ENCODE measurements at places on chromosomes 16 and 17.

GRCh38 chr17:50647187-50647586 lies 12.5 kb downstream of the ABCC3 start:
- no peaks in the 10 kb centered on the region for H3K27me3 ChIP-seq
- DNase-seq, result no peak
- no peak overlapping the region for H3K4me3 ChIP-seq

GRCh38 chr16:57960826-57961472 lies 10.0 kb downstream of the CNGB1 start:
- no peak for DNase-seq
- no peak overlapping the region for H3K27ac ChIP-seq
- H3K4me1 ChIP-seq, result no peaks in the 10 kb centered on the region
- H3K4me3 ChIP-seq, result no peak overlapping the region
- no peaks in the 10 kb centered on the region for H3K36me3 ChIP-seq

DNA sequence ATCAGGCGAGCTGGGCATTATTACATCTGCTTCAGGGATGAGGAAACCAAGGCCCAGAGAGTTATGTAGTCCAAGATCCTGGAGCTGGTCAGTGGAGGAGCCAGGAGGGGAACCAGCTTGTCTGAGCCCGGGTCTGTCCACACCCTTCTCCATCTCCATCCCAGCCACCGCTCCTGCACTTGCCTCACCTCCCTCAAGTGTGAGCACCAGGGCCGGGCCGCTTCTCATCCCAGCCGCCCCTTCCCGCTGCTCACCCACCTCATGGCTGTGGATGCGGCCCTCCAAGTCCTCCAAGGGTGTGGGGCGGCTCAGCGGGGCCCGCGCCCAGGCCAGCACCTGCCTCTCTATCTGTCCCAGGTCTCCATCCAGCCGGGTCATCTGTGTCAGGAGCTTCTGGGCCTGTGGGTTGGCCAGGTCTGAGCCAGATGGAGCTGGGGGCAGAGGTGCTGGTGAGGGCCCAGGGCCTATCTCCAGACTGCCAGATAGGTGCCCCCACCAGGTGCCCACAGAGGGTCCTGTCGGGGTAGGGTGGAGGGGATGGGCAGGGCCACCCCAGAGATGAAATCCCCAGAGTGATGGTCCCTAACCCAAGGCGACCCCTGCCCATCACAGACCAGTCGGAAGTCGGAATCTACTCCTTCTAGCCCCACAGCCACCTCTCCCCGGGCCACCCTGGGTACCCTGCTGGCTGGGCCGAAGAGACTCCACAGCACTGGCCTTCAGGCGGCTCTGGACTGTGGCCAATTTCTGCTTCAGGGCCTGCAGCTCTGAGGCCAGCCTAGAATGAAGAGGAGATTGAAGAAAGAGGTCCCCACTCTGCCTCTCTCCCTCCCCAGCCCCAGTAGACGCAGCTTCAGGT lies 9.4 kb downstream of the EVPL start:
- H3K4me3 ChIP-seq, result no peak overlapping the region
- H3K27ac ChIP-seq, result no peak overlapping the region
- no peak for DNase-seq
- H3K27me3 ChIP-seq, result peaks cover 66% of the 10 kb centered on the region

DNA sequence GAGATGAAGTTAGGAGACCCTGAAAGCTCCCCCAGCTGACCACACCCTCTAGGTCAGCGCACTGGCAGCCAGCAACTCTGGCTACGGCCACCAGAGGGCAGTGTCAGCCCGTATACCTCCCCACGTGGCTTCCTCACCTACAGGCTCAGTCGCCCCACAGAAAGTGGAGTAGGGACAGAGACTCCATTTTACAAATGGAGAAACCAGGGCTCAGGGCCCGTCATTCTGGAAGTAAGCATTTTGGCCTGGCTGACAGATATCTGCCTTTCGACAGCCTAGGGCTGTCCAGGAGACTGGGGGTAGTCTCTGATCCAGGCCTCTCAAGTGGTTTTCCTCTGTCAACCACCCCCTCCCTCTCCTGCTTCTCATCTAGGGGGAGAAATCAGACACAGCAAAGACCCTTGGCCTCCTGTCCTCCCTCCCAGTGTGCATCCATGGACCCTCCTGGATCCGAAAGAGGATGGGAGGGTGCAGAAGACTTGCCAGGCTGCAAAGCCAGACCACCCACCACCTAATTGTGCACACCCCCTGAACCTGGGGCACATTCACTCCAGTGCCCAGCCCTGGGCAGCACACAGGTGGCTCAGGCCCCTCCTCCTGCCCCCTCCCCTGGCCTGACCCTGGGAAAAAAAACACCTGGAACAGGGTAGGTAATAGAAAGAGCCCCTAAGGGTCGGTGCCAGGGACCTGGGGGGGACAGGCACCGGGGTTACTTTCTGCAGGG lies 3.8 kb upstream of the HAP1 start:
- no peaks in the 10 kb centered on the region for H3K36me3 ChIP-seq
- no peak overlapping the region for H3K4me3 ChIP-seq
- peak; percentile 74 for DNase-seq
- peaks cover 53% of the 10 kb centered on the region for H3K27me3 ChIP-seq
- peaks cover 35% of the 10 kb centered on the region for H3K4me1 ChIP-seq
- no peak overlapping the region for H3K27ac ChIP-seq

GRCh38 chr17:2076087-2076984 lies 21.4 kb downstream of the HIC1 start:
- peak; percentile 61 for DNase-seq
- H3K27me3 ChIP-seq, result no peaks in the 10 kb centered on the region
- peaks cover 22% of the 10 kb centered on the region for H3K4me1 ChIP-seq
- no peak overlapping the region for H3K27ac ChIP-seq
- H3K4me3 ChIP-seq, result no peak overlapping the region

- no peak overlapping the region for H3K4me3 ChIP-seq
- H3K27me3 ChIP-seq, result no peaks in the 10 kb centered on the region
- peaks cover 22% of the 10 kb centered on the region for H3K4me1 ChIP-seq
- H3K27ac ChIP-seq, result no peak overlapping the region
Observed at GRCh38 chr17:81459224-81459623, 53.4 kb downstream of the ACTG1 start.

DNA sequence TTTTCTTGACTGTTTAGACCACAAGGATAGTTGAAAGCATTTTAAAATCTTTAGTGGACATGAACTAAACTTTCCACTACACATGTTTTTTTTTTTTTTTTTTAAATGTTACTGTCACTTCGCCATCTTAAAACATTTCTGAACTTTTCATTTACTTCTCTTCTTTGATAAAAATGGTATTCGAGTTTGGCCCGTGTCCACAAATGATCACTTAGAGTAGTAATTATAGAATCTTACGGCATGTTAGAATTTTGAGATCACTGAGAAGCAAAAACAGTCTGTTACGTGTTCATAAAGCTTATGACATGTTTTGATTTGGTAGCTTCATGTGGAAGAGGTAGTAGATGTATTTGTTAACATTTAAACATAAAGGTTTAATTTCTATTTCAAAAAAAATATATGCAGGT lies 1.1 kb downstream of the NSRP1 start:
- no peak overlapping the region for H3K27ac ChIP-seq
- H3K27me3 ChIP-seq, result no peaks in the 10 kb centered on the region
- peaks cover 8% of the 10 kb centered on the region for H3K36me3 ChIP-seq
- peak overlapping the region; percentile 87 for H3K4me3 ChIP-seq
- peaks cover 3% of the 10 kb centered on the region for H3K4me1 ChIP-seq
- DNase-seq, result no peak

- H3K27ac ChIP-seq, result no peak overlapping the region
- no peak for DNase-seq
- peaks cover 8% of the 10 kb centered on the region for H3K27me3 ChIP-seq
- H3K36me3 ChIP-seq, result no peaks in the 10 kb centered on the region
- peaks cover 40% of the 10 kb centered on the region for H3K4me1 ChIP-seq
Observed at GRCh38 chr17:77256710-77257109, 115.9 kb downstream of the SEC14L1 start.

GRCh38 chr16:80403894-80404293 lies 136.9 kb upstream of the DYNLRB2 start:
- no peak overlapping the region for H3K4me3 ChIP-seq

GRCh38 chr17:40063901-40064531 lies 1.3 kb downstream of the THRA start:
- DNase-seq, result no peak
- H3K36me3 ChIP-seq, result no peaks in the 10 kb centered on the region
- no peak overlapping the region for H3K27ac ChIP-seq
- peak overlapping the region; percentile 98 for H3K4me3 ChIP-seq
- H3K4me1 ChIP-seq, result peaks cover 39% of the 10 kb centered on the region

DNA sequence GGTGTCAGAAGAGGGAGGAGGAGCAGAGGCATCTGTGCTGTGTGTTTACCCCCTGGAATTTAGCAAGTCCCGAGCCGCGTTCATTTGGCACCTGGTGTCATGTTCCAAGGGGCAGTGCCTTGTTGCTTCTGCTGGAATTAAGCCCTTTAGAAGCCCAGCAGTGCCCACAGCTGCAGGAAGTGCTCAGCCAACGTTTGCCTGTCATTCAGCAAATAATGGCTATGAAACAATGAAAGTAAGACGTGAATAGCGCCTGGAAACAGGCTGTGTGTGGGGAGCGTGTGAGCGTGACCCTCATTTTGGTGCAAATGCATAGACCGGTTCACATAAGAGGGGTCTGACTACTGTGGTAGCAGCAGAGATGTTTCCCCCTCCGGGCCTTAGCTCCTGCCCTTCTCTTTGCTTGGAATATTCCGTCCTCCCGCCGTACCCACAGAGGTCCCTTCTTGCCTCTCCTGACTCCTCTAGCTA lies 5.8 kb upstream of the ATP2C2 start:
- no peaks in the 10 kb centered on the region for H3K36me3 ChIP-seq
- no peak overlapping the region for H3K27ac ChIP-seq
- peaks cover 9% of the 10 kb centered on the region for H3K4me1 ChIP-seq
- H3K4me3 ChIP-seq, result no peak overlapping the region
- H3K27me3 ChIP-seq, result peaks cover 47% of the 10 kb centered on the region
- DNase-seq, result no peak

- H3K27me3 ChIP-seq, result no peaks in the 10 kb centered on the region
- no peak overlapping the region for H3K4me3 ChIP-seq
- H3K4me1 ChIP-seq, result no peaks in the 10 kb centered on the region
- DNase-seq, result no peak
- no peak overlapping the region for H3K27ac ChIP-seq
- no peaks in the 10 kb centered on the region for H3K36me3 ChIP-seq
Observed at GRCh38 chr17:61015966-61016365, 338.3 kb downstream of the BCAS3 start.

GRCh38 chr17:45755050-45755449 lies 29.1 kb upstream of the CRHR1 start:
- H3K4me1 ChIP-seq, result no peaks in the 10 kb centered on the region
- H3K27ac ChIP-seq, result no peak overlapping the region
- DNase-seq, result no peak
- no peaks in the 10 kb centered on the region for H3K36me3 ChIP-seq
- H3K4me3 ChIP-seq, result no peak overlapping the region
- peaks cover 49% of the 10 kb centered on the region for H3K27me3 ChIP-seq

DNA sequence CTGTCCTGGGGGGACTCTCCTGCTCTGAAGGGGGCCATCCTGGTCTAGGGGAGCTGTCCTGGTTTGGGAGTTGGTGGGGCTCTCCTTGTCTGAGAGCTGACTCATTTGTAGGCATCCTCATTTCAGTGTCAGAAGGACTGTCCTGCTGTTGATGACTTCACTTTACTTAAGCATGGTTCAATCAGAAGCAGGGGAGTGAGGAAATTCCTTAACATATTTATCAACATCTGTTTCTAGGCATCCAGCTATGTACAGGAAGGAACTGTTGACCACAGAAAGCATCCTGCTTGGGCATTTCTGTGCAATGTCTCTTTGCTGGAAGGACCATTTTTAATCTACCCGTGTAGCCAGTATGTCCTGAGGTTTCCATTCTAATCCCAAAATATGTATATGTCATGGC lies 502.7 kb upstream of the HSBP1 start:
- H3K27me3 ChIP-seq, result no peaks in the 10 kb centered on the region
- no peak overlapping the region for H3K27ac ChIP-seq

DNA sequence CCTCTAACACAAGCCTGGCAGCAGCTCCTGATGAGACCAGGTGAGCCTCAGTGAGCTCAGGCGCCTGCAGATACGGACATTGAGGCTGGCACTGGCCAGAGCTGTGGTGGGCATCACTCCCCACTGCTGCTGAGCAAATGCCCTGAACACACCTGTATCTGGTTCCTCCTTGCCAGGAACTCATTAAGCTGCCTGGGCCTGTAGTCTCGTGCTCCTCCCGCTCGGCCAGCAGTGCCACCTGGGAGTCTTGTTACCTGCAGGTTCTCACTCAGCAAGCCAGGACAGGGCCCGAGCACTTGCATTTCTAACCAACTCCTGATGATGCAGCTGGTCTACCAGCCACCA lies 13.3 kb downstream of the EIF4A3 start:
- no peaks in the 10 kb centered on the region for H3K4me1 ChIP-seq
- H3K27me3 ChIP-seq, result no peaks in the 10 kb centered on the region
- H3K4me3 ChIP-seq, result no peak overlapping the region
- H3K36me3 ChIP-seq, result peaks cover 46% of the 10 kb centered on the region
- H3K27ac ChIP-seq, result no peak overlapping the region
- DNase-seq, result no peak

- peaks cover 59% of the 10 kb centered on the region for H3K36me3 ChIP-seq
- no peak within 1 kb of the TSS for H3K27ac ChIP-seq
- H3K4me3 ChIP-seq, result no peak within 1 kb of the TSS
- no peaks in the 10 kb centered on the region for H3K27me3 ChIP-seq
- H3K4me1 ChIP-seq, result peaks cover 7% of the 10 kb centered on the region
Observed at GRCh38 chr17:42844271-42844670, at the start of gene AOC2. AOC2 (plus strand) TSS chr17:42844580; CDS start chr17:42844627, 47 bp downstream.

DNA sequence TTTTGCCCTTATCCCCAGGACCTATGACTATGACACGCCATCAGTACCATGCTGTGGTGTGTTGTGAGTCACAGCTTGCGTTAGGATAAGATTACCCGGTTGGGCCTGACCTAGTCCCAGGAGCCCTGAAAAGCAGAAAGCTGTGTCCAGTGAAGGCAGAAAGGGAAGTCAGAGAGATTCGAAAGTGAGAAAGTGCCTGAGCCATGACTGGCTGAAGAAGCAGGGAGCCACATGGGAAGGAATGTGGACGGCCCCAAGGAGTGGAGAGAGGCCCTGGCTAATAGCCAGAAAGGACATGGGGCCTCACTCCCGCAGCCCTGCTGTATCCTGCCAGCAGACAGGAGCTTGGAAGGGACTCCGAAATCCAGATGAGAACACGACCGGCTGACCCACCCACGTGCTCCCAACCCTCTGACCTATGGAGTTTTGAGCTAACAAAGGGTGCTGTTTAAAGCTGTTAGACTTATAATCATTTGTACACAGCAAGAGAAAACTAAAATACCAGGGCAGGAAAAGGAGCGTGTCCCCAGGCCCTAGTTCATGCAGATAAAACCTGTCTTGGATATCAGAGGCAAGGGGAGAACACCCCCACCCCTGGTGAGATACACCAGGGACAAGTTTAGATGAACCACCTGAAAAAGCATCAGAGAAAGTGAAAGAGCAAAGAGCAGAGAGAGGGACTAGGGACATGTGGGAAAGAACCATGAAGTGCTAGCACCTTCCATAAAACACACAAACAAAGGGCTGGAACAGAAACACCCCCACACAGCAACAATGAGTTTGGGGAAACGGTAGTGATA lies 115.3 kb downstream of the SLC39A11 start:
- peaks cover 17% of the 10 kb centered on the region for H3K4me1 ChIP-seq
- H3K36me3 ChIP-seq, result no peaks in the 10 kb centered on the region
- no peaks in the 10 kb centered on the region for H3K27me3 ChIP-seq

GRCh38 chr16:57141822-57142631 lies 43.8 kb downstream of the PSME3IP1 start:
- H3K27me3 ChIP-seq, result no peaks in the 10 kb centered on the region
- DNase-seq, result no peak
- no peak overlapping the region for H3K4me3 ChIP-seq
- H3K27ac ChIP-seq, result no peak overlapping the region

- no peak for DNase-seq
- peaks cover 8% of the 10 kb centered on the region for H3K4me1 ChIP-seq
- no peak overlapping the region for H3K27ac ChIP-seq
- H3K36me3 ChIP-seq, result no peaks in the 10 kb centered on the region
- peaks cover 13% of the 10 kb centered on the region for H3K27me3 ChIP-seq
Observed at GRCh38 chr17:3918372-3919122, 2.3 kb upstream of the P2RX1 start.

All from mesenchymal stem cell (in vitro differentiated cells and primary cell).